ENCODE measurements at places on chromosomes 11 and 22.

DNA sequence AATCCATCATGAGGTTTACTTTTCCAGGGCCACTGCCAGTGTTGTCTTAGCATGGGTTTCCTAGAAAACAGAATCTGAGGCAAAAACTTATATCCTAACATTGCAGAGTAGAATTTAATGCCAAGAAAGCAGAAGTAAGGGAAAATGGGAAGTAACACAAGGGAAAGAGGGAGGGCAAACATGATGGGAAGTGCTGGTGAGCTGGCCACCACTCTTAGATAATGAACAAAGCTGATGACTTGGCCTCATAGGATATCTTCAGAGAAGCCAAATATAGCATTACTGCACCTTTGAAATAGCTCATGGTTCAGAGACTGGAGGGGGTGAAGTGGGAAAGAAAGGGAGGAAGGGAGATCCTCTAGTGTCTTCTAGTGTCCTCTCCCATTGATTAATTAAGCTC lies 24.8 kb upstream of the CALCB start:
- no peak for DNase-seq

DNA sequence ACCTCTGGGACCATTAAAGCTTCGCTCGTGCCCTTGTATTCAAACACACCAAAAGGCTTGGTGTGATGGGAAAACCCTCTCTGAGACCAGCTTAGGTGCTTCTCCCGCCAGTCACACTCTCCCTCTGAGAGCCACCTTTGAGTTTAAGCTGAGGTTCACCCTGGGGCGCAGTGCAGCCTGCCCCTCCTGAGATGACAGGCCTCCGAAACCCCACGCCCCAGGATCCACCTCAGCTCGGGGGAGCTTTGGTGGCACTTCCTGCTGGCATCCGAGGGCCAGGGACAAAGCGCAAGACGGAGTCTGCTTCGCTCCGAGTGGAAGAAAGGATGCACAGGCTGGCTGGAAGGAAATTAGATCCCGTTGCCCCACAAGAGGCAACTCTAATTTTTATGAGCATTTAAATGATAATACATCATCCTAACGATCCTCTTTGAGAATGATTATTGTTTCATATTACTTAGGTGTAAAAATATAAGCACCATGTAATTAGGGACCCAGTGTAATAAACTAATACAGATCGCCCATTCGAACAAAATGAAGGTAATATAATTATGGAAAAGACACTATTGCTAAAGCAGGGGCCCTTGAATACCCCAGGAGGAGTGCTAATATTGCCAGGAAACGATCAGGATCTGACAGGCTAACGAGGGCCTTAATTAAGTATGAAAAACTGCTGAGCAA lies 134.7 kb downstream of the CEP164 start:
- DNase-seq, result no peak

GRCh38 chr22:28268171-28268570 lies 349.1 kb upstream of the PITPNB start:
- no peak for DNase-seq

- no peak for DNase-seq
Measured at GRCh38 chr11:76796511-76797198, 13.5 kb downstream of the TSKU start.

DNA sequence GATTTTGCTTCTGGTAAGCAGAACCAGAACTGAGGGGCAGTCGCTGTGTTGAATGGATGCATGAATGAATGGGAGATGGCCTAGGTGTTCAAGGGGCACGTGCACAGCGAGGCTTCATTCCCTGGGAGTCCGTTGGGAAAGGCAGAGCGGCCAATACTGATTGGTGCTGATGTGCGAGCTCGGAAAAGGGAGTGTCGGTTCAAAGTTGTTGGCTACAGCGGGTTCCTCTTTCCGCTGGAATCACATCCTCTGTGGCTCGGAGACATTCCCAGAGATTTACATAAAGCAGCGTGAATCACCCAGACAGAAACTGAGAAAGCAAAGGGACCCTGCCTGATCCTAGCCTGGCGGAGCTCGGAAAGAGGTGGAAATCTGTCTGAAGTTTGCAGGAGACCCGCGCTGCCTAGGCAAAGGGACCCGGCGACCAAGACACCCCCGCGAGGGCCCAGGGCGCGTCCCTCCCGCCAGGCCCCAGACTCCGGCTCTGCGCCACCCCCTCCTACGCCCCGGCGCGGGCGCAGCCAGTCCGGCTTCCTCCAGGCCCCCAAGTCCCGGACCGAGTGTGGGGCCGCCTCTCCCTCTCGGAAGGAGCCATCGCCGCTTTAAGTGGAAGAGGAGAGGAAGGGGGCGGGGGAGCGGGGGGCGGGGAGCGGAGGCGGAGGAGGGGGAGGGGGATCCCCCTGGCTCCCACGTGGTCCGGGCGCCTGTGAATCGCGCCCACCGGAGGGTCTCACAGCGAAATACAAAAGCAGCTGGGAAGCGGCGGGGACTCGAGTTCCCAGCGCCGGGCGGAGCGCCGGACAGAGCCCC lies at the start of gene FJX1:
Gene FJX1, plus strand, starts transcription at position 774 of the 810 bp plus-strand sequence. CDS start 177 bp downstream, outside the sequence.
- peak; percentile 31 for DNase-seq

GRCh38 chr11:127376301-127376700 lies 375.7 kb upstream of the KIRREL3 start:
- DNase-seq, result no peak

DNA sequence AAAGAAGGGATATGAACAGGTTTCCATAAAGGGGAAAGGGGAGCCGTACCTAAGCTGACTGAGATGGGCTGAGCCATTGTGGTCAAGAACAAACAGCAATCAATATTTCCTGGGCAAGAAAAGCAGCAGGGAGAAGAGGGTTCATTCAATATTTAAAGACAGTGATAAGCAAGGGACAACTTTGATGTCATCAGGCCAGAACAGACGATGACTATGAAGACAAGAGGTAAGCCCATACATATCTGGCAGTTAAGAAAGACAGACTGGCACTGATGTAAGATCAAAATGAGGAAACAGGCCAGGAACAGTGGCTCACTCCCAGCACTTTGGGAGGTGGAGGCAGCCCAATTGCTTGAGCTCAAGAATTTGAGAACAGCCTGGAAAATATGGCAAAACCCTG lies 2.4 kb downstream of the OR5A2 start:
- DNase-seq, result no peak

DNA sequence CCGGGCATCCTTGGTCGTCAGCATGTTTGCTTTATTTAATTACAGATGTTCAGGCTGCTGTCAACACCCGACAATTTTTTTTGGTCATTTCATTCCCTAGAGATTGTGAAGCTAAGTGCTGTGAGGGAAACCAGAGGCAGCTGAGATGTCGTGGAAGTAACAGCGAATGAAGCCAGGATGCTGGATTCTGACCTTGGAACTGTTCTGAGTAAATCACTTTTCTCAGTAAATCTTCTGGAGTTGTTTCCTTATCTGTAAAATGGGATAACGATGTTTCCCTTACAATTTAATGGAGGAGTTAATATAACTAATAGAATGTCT lies 390 bp upstream of the CKAP5 start:
- no peak for DNase-seq

DNA sequence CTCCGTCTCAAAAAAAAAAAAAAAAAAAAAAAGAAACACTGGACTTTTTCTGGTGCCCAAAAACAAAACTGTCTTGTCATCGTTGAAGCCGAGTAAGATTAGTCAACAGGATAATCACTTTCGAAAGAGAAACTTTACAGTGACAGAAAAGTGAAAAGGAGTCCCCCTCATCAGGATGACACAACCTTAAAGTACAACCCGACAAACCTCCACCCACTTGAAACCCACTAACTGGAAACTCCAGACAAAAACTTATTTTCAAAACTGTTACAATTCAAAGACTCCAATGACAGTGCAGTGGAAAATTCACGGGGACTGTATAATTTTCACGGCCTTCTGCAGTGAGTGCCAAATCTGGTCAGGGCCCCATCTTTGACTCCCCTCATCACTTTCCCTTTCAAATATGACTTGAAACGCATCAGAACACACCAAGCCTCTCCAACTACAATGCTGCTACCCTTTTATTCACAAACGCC lies 1.3 kb downstream of the DENND5A start:
- no peak for DNase-seq

- no peak for DNase-seq
Measured at GRCh38 chr11:82233201-82233600, 500.5 kb downstream of the FAM181B start.

- DNase-seq, result peak; percentile 21
Measured at GRCh38 chr22:22753526-22754267, 109.3 kb downstream of the GGTLC2 start.

DNA sequence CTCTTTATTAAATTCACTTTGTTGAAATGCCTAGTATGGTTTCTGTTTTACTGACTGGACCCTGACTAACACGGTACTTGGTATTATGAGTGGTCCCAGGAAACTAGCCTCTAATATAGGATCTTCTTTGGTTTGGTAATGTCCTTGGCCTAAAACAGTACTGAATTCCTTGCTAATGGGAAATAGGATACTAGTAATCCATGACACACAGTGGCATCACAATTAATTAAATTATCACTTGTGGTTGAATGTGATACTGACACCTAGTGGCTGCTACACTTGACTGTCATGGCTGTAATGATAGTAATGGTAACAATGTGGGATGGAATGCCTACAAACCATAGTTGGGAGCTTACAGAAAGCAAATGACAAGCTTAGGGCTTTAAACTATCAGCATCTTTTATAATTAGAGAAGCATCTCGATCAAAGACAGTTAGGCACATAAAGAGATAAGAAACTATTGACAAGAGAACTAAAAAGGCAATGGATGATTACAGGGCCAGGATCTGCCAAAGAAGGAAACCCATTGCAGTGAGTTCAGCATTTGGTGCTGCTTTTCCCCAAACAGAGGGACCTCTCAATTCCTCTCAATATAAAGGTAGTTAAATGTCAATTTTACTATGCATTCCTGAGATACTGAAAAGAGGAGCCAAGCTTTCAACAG lies 8.6 kb downstream of the DNHD1 start:
- DNase-seq, result peak; percentile 30

- no peak for DNase-seq
Measured at GRCh38 chr22:46781291-46781690, 18.8 kb downstream of the TBC1D22A start.

DNA sequence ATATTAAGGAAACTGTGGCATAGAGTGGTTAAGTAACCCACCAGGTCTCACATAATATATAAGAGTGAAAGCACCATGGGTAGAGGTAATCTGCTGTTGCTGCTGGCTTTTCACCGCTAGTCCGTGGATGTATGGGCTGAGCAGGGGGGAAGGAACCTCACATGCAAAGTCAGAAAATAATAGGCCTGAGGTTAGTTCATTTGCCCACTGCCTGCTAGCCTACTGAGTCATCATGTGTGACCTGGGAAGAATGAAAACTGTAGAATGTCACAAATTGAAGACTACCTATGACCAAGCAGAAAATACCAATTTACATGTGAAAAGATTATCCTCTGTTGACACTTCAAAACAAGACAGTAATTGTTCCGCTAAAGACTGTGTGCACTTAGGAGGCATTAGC lies 560.1 kb upstream of the FAT3 start:
- no peak for DNase-seq

- DNase-seq, result no peak
Measured at GRCh38 chr11:126997196-126997595, 3.4 kb downstream of the KIRREL3 start.

DNA sequence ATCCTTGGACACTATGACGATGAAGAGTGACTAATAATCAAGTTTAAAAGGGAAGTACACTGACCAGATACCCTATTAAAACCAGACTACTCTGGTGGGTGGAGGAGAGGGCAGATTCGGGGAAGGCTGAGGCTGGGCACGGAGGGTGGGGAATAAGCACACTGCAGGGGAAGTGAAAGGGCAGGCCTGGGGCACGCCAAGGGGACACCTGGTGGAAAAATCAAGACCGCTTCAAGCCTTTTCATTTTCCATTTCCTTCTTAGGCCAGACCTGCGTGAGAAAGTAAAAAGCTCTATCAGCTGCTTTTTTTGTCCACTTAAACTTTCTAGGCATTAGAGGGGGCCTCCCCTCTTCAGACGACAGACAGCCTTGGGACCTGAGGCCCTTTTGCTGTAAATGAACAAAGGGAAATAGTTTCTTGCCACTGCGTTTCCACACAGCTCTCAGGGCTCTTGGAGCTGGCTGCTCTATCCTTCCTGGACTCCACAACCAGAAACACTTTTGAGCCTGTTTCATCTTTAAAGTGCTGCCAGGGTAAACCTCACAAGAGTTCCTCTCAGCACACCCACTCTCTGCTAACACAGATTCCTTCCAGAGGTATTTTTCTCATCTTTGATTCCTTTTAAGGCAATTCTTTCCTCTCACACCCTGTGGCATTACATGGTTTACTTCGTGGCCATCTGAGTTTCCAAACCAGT lies 25.0 kb upstream of the SERPIND1 start:
- DNase-seq, result no peak

DNA sequence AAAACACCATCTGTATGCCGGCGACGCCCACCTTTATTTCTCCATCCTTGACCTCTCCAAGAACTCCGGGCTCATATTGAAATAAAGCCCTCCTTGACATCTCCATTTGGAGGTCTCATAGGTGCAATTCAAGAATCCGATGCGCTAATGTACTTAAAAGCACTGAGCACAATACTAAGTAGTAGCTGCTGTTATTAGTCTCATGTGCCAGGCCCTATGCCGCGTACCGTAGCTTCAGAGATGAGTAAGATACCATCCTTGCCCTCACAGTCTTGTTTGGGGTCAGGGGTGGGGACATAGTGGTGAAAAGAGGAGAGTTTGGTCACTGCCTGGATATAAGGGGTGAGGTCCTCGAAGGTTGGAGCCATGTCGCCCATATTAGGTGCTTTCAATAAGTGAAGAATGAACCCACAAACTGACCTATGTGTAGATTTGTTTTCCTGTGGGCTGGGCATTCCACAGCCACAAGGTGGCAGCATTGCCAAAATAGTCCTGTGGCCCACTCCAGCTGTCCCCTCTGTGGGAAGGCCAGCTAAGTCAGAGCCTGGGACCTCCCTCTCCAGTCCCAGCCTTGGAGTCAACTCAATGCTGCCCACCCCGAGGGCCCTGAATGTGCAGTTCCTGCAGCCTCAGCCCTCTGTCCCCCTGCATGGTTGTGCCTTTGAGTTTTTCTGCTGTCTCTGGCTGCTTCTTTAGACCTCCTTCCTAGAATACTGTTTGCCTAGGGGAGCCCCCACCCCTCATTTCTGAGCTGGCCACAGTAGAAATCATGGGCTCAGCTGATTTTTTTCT lies 6.5 kb downstream of the DCPS start:
- peak; percentile 16 for DNase-seq

- no peak for DNase-seq
Measured at GRCh38 chr22:27088026-27088425, 430.6 kb downstream of the MIAT start.

GRCh38 chr11:30395751-30396150 lies 72.8 kb downstream of the ARL14EP start:
- no peak for DNase-seq
